NCI-H187 (cell line): ENCODE measurements at places on chromosomes 16 and 17.

GRCh38 chr17:47611372-47612350, 38.1 kb upstream of the KPNB1 start:
- DNase-seq, result no peak

DNA sequence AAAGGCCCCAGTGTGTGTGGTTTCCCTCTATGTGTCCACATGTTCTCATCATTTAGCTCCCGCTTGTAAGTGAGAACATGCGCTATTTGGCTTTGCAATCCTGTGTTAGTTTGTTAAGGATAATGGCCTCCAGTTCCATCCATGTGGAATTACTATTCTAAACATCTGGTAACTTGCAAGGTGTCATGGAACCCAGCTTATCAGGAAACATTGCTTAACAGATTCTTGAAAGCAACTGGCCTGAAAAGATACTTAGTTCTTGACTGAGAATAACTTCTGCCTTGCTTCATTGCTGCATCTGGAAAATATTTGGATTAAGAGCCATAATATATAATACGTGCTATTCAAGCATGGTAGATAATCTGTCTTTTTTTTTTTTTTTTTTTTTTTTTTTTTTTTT, 27.8 kb downstream of the PAFAH1B1 start:
- DNase-seq, result no peak

- DNase-seq, result no peak
Measured at GRCh38 chr17:73290399-73291259, 21.2 kb downstream of the CDC42EP4 start.

- DNase-seq, result no peak
Measured at GRCh38 chr17:64492481-64493109, 4.3 kb downstream of the POLG2 start.

- DNase-seq, result no peak
Measured at GRCh38 chr17:13157656-13158055, 139.8 kb upstream of the ELAC2 start.
